ENCODE measurements at places on chromosomes 2 and 18.

GRCh38 chr18:42092848-42093247 is 137.8 kb downstream of the PIK3C3 start:
- no peak for DNase-seq

- DNase-seq: no peak
Measured at GRCh38 chr18:46488471-46489213, 168.4 kb downstream of the LOXHD1 start.

- DNase-seq: no peak
Measured at GRCh38 chr2:37590119-37590571, 81.3 kb downstream of the CDC42EP3 start.

- DNase-seq: no peak
Measured at GRCh38 chr2:195756218-195756942, 99.4 kb downstream of the SLC39A10 start.

DNA sequence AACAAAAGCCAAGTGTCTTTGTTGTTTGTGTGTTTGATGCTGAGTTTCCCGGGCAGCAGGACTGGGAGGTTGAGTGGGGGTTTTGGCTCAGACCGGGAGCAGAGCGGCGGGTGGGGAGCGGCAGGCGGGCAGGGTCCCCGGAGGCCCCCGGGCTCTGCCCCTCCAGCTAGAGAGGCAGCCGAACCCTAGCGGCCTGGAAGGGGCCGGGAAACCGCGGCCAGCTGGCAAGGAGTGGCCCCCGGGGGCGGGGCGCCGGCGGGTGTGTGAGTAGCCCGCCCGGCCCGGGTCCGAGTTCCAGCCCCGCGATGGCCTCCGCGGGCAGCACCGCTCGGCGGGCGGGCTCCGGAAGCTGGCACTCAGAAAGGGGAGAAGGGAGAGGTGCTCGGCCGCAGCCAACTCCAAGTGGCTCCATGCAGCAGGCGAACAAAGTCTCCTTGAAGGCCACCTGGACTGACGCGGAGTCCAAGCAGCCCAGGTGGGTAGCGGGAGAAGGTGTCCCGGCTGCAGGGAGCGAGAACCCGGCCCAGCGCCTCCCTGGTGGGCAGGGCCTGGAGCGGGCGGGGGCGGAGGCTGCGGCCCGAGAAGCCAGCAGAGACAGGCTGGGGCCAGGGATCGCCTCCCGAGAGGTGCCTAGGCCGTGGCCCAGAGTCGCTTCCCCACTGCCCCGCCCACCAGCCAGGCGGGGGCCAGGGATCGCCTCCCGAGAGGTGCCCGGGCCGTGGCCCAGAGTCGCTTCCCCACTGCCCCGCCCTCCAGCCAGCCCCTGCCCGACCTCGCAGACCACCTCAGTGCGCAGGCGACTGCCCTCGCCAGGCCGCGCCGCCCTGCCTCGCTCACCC is at the start of gene ANKRD53:
Gene ANKRD53, plus strand, starts transcription at position 290 of the 839 bp plus-strand sequence. Its CDS starts 16 bp downstream, at position 306.
- DNase-seq: peak; percentile 88
